ENCODE measurements at places on chromosomes 6 and 20.

DNA sequence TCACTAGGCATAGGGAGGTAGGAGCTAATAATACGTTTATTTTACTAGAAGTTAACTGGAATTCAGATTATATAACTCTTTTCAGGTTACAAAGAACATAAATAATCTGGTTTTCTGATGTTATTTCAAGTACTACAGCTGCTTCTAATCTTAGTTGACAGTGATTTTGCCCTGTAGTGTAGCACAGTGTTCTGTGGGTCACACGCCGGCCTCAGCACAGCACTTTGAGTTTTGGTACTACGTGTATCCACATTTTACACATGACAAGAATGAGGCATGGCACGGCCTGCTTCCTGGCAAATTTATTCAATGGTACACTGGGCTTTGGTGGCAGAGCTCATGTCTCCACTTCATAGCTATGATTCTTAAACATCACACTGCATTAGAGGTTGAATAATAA is 1.1 kb downstream of the HFE start:
- DNase-seq = no peak

DNA sequence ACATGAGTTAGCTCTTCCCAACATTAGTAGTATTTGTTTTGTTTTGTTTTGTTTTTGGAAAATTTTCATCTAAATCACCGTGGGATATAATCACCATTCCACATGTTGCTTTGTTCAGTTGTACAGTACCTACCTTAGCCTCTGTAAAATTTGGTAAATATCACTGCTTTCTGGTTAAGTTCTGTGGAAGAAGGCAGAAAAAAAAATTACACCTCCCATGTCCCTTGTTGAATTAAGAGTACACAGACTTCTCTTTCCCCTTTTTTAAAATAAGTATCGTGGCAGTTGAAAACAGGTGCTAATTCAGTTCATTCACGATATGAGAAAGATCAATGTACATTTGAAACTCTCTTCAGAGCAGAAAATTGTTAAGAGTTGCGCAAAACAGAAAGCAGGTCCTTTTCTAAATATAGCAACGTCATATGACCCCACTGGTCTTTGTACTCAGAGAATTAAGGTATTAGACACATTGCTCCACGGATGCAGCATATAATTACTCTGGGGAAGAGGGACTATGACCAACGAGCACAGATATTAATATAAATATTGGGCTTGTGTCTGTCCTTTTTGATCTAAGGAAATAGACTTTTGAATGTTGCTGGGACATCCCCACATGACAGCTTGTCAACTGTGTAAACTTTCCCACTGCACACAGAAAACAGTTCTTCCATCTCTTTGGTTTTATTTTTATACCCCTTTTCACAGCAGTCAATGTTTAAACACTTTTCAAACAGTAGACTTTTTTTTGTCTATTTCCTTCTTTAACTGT is 58.6 kb upstream of the ZNF217 start:
- no peak for DNase-seq

- no peak for DNase-seq
Observed at GRCh38 chr6:28982476-28983266, 22.4 kb downstream of the ZNF311 start.

- no peak for DNase-seq
Observed at GRCh38 chr20:5003626-5004025, 2.3 kb upstream of the SLC23A2 start.

DNA sequence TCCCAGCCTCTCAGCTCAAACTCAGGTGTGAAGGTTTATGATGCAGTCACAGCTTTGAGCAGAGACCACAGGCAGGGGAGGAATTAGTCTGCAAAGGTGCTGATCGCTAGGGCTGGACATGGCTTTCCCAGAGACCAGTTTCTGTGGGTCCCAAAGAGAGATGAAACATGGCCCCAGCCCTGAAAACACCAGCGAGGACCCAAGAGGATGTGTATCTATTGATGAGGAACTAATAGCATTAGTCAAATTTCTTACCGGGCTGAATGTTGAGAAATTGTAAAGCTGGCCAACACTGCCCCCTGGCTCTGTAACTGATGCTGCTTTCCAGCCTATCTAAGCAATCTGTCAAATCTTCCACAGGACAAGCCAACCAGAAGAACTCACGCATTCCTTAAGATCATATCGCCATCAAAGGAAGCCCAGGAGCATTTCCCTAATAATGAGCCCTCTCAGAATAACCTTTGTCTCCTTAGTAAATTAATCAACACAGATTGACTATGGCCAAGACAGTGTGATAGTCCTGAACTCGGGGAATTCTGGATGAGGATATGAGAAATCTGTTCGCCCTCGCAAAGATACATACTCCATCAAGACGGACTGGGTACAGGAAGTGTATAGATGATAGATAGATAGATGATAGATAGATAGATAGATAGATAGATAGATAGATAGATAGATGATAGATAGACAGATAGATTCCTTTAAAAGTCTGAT is 7.8 kb upstream of the ACSS1 start:
- DNase-seq = no peak
